ENCODE measurements at places on chromosomes 12 and 14. TPM values are rescaled to one million over a fixed set of nuclear protein-coding genes. Genes with fewer than 3 reads are reported as not detected.

Gene BMP4
- total RNA-seq: 33.4 TPM

DNA sequence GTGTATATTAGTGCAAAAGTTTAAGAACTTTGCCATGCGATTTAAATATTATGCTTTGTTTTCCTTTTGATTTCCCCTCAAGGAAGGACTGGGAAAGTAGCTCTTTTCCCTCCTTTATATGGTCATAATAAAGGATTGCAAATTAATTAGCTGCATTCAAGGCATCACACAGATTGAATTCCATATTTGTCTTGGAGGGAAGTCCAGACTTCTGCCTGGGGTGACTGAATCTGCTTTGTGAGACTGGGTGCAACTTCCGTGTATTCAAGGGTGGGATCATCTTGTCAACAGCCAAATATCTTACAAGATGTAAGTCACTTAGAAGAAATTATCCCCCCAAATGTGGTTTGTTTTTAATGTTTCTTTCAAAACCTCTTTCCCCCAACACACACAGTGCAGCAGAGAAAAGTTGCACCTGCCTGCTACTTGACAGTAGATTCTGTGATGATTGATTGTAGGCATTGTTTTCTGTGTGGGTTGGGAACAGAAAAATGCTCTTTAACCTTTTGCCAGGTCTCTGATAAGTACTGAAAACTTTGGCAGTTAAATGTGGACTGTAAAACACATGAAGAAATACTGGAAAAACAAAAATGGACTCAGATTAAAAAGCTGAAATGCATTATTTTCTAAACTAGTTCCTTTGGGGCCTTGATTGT is 28.4 kb downstream of the STK38L start:
- no peak for DNase-seq

DNA sequence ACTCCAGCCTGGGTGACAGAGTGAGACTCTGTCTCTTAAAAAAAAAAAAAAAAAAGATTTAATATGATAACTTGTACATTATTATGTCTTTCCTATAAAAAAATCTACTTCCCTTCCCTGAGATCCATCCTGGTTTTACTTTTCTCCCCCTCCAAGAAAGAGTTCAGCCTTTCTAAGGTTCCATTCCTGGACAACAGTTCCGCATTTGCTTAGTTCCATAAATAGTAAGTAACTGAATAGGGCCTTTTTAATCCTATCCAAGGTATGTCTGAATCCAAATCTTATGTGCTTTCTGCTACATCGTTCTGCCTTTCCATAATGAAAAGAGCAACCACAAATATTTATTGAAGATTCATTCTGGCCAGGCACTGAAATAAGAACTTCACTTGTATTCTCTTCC is 187.8 kb downstream of the DACT1 start:
- DNase-seq: no peak

DNA sequence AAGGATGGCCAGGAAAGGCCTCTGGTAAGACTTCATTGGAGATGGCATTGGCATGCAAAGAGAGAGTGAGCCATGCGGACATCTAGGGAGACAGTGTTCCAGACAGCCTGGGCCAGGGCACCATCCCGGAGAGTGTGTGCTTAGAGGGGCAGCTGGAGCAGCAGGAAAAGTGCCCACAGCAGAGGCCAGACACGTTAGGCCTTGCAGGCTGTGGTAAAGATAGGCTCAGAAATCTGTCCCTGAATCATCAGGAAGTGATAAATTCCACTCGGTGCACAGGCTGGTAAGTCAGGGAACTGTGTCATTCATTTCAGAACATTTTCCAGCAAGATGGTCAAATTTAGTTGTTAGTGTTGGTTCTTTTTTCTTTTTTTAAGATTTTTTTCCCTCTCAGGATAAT is 8.8 kb downstream of the GALNT16 start:
- DNase-seq: no peak

Gene GPRC5A
- 11.3 TPM for total RNA-seq

Gene GEMIN2
- total RNA-seq: 17.1 TPM

- no peak for DNase-seq
Measured at GRCh38 chr14:102910442-102910841, 12.0 kb upstream of the AMN start.

- no peak for DNase-seq
Measured at GRCh38 chr12:66321435-66321834, 19.1 kb downstream of the HELB start.

Measured in omental fat pad (tissue), 4 donors.